NCI-H510A treated with DMSO at 0.1 percent for 48 hours (cell line): ENCODE measurements at places on chromosomes 6 and 20.

GRCh38 chr6:43940393-43941087, 170.5 kb downstream of the VEGFA start:
- DNase-seq, result no peak

DNA sequence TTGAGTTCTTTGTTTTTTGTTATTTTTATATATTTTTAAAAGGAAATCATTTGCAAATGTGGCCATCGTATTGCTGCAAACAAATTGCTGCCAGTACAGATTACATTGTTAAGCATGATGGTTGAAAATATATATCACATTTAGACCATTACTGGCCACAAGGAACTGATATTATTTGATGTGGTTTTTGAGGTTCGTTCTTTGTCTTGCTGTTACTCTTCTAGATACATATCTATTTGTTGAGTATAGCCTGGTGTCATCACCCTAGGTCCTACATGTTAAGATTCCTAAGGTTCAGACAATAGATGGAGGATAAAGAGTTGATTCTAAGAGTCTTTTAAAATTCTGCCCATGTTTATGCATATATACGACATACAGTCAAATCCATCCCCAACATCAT, 306.0 kb downstream of the FARS2 start:
- no peak for DNase-seq

DNA sequence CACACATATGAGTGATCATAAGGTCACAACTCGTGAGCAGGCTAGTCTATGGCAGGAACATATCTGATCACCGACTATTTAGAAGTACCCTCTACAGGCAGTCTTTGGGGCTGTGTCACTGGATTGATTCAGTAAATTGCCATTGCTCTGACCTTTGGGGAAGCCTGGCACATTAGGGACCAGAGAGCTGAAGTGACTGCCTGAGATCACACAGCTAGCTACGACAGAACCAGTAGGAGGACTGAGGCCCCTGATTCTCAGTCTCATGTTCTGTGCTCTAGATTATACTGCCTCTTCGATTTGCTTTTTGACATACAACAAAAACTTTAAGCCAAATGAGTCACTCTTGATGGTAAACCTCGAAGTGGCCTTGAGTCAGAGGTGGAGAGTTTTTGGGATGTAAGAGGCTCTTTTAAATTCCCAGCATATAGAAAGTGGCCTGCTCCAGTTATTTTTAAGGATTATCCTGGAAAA, 247.5 kb upstream of the SUPT3H start:
- DNase-seq, result no peak

GRCh38 chr6:122198922-122199321, 200.5 kb upstream of the HSF2 start:
- no peak for DNase-seq

DNA sequence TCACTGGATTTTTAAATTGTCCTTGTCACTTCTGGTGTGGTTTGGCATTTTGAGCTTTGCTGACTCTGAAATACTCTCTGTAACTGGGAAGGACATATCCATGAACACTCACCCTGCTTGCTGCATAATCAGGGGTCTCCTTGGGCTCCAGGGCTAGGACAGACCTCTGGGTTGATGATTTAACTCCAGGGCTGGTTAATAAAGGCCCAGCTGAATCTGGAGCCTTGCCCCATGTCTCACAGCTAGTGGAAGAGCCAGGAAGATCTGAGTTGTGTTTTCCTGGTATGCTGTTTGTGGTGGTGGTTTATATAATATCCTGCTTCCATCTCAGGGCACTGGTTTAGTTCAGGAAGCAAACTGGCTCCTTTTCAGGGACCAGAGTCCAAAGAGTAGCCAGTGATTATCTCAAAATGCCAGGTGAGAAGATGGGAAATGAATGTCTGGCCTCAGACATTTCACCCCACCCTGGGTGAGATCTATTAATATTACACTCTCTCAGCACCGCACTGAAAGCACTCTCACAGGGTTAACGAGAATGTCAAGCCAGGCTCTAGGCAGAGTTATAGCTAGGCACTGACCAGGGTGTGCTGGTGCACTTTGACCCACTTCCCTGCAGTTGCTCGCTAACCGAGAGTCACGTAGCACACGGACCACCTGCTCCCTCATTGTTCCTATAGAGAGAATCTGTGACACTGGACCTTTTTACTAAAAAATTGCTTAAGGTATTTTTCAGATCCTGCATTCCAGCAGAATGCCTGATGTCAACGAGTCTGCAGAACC, 90.1 kb upstream of the SLC22A16 start:
- DNase-seq, result no peak

DNA sequence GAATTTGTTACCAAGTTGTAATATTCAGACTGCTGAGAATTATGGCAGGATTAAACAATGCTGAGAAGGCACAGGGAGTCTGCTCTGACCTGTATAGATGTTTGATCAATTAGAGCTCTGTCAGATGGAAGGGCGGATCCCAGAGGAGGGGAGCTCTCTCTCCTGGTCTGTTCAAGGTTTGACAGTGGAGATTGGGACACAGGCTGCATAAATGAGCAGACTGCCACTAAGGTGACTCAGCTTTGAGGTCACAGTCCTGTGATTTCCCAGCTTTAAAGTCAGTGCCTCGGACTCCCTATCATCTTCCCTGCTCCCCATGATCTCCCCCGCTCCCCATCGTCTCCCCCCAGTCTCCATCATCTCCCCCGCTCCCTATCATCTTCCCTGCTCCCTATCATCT, 59.2 kb upstream of the SLC22A23 start:
- no peak for DNase-seq

- DNase-seq, result peak; percentile 99
These were observed at the start of the genes PFDN6 and WDR46 for GRCh38 chr6:33288921-33289783. Gene PFDN6 (plus strand): TSS chr6:33289601. CDS start chr6:33289857, 256 bp downstream. Gene WDR46 (minus strand): TSS chr6:33289239. CDS start chr6:33289170, 69 bp downstream.

DNA sequence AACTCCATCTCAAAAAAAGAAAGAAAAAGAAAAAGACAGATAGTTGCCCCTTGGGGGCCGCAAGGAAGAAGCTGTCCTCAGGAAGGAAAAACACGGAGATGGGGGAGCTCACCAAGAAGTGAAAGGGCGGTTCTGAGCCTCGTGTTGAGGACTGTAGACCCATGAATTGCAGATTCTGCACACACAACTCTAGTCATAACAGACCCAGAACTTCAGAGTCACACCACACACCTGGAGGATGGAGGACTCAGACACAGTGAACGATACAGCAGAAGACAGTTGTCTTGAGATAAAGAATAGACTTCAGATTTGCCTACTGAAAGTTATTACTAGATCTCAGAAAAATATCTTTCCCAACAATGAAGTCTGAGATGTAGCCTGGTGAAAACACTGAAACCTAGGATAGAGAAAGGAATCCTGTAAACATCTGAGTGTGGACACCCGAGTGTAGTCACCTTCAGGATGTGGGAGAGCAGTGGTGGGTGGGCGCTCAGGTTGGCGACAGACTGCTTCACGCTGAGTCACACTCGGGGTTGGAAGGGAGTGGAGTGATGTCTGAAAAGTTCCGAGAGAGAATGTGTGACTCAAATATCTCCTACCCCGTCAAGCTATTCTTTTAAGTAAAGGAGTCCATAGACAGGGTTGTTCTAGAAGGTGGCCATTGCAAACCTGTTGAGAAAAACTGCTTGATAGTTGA, 88.1 kb downstream of the MAP3K4 start:
- DNase-seq, result no peak

DNA sequence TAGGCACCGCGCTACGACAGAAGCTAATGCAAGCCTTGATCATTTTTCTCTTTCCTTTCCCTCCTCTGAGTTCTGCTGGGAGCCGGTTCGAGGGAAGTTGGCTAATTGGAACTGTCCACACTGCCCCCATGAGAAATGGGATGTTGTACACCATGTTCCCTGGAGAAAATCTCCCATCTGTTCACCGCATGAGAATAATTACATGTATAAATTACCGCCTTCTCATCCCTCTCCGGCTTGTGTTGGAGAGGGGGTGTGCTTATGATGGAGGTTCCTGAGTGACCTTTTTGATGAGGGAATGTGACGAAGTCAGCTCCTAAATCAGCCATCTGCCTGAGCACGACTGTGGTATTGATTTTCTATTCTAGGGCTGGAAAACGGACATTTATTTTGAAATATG, 320.2 kb upstream of the SULF2 start:
- DNase-seq, result no peak

DNA sequence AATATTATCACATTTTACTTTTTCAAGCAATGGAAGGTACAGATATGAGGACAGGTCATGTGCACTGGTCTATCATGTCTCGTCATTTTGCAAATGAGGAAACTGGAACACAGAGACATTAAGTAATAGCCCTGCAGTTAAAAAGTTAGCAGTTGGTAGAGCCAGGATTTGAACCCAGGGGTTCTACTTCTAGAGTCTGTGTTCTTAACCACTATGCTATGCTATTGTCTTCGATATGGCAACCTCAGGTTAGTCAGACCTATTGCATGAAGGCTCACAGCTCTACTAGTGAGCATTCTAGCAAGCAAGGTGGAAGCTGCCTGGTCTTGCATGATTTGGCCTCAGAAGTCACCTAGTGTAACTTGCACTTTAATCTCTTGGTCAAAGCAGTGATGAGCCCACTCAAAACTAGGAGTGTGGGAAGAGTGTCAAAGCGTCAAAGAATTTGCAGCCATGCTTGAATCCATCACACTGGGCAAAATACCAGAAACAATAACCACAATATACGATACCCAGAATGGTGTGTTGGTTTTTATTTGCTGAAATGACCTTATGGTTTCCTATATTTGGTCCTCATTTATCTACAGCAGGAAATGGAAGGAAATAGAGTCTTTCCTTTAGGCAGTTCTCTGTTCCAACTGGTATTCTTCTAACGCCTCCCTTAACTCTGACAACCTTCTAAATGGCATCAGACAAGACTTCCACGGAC, 20.4 kb upstream of the BMP2 start:
- no peak for DNase-seq

- DNase-seq, result no peak
These were observed 23.8 kb upstream of the PLEKHG1 start for GRCh38 chr6:150575836-150576235.

GRCh38 chr6:46410334-46410953, 80.8 kb downstream of the RCAN2 start:
- DNase-seq, result peak; percentile 81

DNA sequence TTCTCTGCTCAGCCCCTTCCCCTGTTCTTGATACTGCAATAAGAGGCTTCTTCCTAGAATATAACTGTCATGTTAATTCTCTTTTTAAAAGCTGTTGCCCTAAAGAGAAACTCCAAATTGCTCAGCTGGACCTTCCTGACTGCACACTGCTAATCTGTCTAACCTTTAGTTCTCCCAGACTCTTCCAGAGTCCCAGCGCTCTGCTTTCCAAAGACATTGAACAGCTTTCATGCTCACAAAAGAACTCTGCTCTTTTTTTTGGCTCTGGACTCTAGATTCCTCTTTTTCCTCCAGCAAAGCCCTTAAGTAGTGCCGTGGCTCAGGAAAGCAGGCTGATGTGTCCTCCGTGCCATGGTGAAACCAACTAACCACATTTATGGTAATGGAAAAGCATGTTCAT, 356.6 kb upstream of the RSPO3 start:
- no peak for DNase-seq

DNA sequence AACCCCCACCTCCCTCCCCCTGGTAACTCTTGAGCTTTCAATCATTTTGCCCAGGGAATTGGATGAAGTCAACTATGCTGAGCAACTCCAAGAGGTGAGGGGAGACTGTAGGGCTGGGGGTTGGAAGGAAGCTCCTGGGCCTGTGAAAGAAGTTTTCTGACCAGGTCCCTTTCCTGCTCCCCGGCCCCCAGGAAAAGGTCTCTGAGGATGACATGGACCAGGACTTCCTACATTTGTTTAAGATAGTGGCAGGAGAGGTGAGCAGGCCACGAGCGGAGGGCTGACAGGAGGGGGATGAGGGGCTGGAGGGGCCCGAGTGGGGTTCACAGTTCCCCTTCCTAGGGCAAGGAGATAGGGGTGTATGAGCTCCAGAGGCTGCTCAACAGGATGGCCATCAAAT, 21.8 kb downstream of the CAPN11 start:
- no peak for DNase-seq

GRCh38 chr6:111949546-111949945, 76.3 kb upstream of the FYN start:
- DNase-seq, result no peak

DNA sequence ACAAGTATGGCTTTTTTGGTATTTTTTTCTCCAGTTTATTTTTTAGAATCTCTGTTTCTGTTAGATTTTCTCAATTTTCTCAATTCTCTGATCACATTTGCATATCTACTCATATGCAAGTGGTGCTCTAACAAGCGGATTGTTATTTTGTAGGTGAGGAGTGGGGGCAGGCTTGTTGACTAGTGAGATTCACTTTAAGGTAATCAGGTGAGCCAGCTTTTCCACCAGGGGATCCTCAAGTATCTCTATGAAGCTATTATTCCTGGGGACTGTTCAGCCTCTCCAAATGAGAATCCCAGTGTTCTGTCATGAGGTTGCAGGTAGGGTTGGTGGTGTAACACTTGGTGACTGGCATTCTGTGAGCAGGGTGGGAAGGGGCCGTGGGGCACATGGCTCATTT, 274.3 kb upstream of the FERMT1 start:
- peak; percentile 26 for DNase-seq

DNA sequence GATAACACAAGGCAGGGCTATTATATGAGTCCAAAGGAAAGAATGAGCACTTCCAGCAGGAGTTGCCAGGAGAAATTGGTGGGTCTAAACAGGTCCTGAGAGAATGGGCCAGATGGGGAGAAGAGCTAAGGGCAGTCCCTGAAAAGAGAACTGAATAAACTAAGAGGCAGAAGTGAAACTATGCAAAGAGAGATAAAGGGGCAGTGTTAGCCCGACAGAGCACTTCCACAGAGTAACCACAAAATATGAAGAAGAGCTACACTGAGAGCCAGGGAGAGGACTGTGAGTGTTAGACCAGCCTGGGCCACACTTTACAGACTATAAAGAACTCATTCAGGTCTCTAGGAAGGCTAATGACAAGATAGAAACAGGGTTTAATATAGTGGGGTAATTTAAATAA, 43.8 kb downstream of the RALGAPA2 start:
- DNase-seq, result no peak

GRCh38 chr6:90294989-90295853, 1.4 kb downstream of the BACH2 start:
- no peak for DNase-seq

DNA sequence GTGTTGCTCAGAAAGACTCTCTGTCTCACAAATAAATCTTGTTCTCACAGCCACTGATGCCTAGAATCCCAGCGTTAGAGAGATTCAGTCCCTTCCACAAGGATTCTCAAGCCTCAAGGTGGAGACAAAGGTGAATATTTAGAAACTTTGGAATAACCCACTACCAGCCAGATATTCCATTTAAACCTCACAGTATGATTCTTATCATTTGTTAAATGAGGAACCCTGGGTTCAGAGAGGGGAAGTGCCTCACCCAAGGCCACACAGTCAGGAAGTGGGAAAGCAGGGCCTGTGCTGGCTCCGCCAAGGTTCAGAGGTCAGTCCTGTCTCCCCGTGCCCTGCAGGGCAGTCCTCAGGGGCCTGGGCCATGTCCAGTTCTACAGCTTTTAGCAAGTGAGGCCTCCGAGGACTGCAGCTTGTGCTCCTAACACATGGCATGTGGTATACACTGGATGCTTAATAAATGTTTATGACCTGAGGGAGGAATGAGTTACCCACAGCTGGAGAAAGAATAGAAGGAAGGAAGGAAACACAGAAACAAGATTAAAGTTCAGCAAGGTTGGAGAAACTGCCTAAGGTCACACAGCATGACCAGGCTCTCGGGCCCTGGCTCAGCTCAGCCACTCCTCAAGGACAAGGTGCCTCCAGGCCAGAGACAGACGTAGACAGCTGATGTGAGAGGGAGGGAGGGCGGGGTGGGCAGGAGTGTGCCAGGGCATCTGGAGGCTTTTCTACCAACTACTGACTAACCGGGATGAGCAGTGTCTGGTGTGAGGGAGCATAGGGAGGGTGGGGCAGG, 3.9 kb upstream of the TGM2 start:
- DNase-seq, result no peak
